ENCODE measurements at places on chromosomes 16 and 17.
A peak's percentile ranks its signal among the peaks of the same experiment; 100 is the strongest.

GRCh38 chr17:65627891-65628643, 66.6 kb upstream of the AXIN2 start:
- DNase-seq, result peak; percentile 39

DNA sequence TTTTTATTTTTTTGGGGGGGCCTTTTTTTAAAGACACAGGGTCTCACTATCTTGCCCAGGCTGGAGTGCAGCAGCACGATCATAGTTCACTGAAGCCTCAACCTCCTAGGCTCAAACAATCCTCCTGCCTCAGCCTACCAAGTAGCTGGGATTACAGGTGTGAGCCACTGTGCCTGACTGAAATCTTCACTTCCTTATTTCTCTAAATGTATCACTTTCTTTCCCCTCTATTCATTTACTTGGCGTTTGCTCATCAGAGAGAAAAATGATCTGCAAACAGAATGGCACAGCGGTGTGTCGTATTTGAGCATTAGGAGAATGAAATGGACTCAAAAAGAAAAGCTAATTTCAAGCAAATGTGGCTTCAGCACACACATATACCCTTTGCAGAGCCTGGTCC, 44.3 kb upstream of the CDH5 start:
- DNase-seq, result no peak

GRCh38 chr17:35286120-35286781, 43.4 kb downstream of the SLFN5 start:
- no peak for DNase-seq

DNA sequence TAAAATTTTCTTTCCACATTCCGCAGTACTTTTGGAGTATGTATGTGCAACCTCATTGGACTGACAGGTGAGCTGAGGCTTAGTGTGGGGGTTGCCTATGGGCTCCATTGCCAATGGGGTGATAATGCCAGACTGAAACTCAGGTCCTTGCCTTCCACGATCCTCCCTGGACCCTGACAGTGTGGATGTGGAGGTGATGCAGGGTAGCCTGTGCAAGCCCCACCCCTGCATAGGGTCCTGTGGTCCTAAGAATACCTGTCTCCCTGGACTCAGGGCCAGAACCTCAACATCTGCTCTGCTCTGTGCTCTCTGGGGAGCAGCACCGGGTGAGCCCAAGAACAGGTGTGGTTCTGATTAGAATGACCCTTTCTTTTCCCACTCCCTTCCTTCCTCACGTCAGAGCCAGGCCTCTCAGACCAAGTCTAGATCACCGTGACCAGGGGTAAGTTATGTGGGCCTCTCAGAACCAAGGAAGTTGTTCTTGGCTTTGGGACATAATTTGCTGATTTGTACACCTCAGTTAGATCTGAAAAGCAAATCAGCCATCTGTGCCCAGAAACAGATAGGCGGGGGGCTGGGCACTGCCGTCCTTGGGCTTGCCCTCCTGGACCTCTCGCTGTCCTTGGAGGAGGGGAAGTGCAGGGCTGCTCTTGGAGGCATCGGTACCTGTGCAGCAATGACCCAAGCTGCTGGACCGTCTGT, 8.4 kb upstream of the TNS4 start:
- DNase-seq, result no peak

DNA sequence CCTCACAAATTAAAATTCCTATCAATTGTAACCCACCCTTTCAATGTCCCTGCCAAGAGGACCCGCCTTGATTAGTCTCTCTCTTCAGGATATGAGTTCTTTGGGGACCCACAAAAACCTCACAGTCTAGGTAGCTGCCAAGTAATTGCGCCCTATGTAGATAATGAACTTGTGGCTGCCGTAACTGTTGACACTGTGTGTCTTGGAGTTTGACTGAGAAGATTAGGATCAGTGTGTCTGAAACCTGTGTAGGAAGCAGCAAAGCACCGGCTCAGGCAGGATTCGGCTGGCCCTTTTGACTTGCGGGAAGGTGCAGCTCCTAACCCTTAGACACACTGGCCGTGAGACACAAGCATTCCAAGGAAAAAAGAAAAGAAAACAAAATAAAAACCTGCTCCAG, 17.8 kb upstream of the SLC6A4 start:
- no peak for DNase-seq

GRCh38 chr17:62852195-62852594, 44.1 kb upstream of the MARCHF10 start:
- no peak for DNase-seq

- DNase-seq, result no peak
These were observed 55.4 kb downstream of the SDK2 start for GRCh38 chr17:73588891-73589290.

DNA sequence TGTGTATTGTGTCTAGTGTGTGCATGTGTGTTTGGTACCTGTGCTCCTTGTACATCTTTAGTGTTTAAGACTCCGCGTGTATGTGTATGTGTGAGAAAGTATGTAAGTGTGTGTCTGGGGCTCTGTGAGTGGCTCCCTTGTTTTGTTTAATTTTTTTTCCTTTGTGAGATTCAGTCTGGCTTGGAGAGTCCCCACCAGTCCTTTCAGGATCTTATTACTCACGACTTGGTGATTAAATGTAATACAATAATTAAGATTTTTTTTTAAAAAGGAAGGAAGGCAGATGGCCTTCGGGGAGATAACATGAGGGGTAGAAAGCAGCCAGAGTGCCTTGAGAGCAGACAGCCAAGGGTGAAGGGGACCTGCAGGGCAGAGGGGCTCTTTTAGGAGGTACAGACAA, 33.9 kb downstream of the FZD2 start:
- DNase-seq, result no peak

- DNase-seq, result no peak
These were observed 10.5 kb downstream of the NUDT16L1 start for GRCh38 chr16:4703906-4704305.

GRCh38 chr16:24015923-24016322, 180.1 kb downstream of the PRKCB start:
- DNase-seq, result no peak

GRCh38 chr16:4053301-4053845, 62.9 kb downstream of the ADCY9 start:
- peak; percentile 87 for DNase-seq

- no peak for DNase-seq
These were observed 3.2 kb upstream of the GP1BA start for GRCh38 chr17:4928881-4929280.

GRCh38 chr16:85681255-85681654, 7.5 kb downstream of the GINS2 start:
- DNase-seq, result no peak

GRCh38 chr17:50372222-50372757, 694 bp downstream of the MRPL27 start:
- DNase-seq, result no peak

- DNase-seq, result no peak
These were observed 372.3 kb downstream of the SEC14L1 start for GRCh38 chr17:77513045-77513444.

DNA sequence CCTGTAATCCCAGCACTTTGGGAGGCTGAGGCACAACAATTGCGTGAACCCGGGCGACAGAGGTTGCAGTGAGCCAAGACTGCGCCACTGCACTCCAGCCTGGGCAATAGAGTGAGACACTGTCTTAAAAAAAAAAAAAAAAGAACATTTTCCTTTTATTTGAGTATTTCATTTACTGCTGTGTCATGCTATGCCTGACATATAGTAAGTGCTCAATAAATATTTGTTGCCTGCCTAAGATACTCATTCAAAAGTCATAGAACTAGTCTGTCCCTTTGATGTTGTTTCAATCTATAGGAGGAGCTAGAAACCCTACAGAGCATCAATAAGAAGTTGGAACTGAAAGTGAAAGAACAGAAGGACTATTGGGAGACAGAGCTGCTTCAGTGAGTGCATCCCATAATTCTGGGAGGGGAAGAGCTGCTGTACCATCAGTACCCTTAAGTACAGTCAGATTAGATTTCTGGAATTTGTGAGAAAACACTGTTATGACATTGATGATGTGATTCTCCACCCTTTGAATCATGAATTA, 20.0 kb downstream of the CALCOCO2 start:
- DNase-seq, result no peak

- no peak for DNase-seq
These were observed 33.0 kb downstream of the ENGASE start for GRCh38 chr17:79107499-79108231.

DNA sequence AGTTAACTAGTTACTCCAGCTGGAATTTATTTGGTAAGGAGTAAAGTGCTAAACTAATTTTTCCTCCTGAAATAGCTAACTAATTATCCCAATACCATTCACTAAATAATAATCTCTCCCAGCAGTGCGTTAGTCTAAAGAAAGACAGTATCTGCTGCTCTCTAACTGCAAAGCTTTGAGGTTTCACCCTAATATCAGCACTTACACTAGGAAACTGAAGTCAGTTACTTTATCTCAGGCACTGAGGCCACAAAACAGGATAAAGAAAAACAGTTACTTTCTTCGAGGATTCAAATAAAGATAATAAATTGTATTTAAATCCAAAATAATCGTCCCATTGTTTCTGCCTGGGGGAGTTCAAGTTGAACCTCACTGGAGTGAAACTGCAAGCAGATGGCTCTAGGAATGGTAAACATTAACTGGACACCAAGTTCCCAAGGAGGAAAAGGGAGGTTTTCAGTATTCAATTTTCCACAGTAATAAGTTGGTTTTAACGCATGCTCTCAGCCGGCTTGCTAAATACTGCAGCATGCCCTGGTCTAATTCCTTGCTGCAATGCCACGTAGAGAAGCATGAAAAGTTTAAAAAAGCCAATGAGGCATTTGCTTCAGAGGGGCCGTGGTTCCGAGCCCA, 20.0 kb upstream of the FOXJ1 start:
- DNase-seq, result no peak

- no peak for DNase-seq
These were observed 636 bp upstream of the RAP1GAP2 start for GRCh38 chr17:2795441-2796163.

DNA sequence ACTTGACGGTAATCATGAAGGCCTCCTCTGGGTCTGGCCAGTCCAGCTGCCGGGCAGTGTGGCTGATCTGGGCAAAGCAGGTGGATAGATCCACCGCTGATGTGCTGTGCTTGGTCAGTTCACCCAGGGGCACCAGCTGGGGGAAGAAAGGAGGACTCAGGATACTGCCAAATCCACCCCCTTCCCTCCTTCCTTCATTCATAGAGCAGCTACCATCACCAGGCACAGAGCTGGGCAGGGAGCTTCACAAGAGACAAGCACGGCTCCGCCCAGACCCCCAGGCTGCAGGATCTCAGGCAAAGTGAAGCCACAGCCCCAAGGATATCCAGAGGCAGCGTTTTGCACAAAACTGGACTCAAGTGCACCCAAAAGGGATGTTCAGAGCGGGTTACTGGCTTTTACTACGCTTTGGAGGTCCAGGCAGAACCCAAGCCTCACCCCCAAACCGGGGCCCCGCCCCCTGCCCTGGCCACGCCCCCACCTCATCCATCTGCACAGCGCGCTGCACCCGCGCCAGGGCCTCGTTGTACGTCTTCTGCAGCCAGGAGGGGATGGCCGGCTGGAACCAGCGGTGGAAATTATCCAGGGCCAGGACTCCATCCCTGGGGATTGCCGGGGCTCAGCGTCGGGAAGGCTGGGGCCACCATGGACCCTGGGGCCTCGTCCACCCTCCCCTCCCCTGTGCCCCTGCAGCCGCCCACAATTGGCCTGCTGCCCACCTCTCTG, 9.1 kb downstream of the UNC13D start:
- DNase-seq, result no peak

DNA sequence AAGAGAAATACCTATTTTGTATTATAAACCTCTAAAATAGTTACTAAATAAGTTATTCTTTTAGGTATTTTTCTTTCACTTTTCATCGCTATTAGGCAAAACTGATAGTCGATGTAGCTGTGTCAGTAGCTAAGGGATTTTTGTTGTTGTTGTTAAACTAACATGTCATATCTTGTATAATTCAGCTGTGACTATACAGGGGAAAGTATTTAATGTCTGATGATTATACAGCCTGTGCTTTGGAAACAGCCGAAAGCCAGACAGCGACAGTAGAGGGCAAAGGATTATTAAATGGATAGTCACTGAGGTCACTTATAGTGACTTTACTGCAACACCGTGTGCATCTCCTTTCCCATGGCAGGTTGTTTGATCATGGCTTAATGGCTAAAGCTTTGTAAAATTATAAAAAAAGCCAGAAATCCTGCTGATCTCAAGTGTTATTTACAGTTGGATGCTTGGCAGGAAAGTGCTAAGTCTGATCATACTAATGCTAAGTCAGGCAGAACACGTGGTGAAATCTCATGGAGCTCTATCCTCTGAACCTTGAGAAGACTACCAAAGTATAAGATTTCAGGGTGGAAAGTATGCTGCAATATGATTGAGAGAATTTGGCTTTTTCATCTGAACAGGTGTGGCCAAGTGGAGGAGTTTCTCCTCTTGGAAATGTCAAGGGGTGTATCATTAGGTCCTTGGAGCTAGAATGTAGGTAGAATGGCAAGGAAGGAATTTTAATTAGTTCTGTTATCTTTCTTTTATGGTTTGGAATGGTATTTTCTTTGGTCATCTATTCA, 88.4 kb downstream of the FTO start:
- DNase-seq, result no peak

- no peak for DNase-seq
These were observed 4.2 kb upstream of the C1QTNF8 start for GRCh38 chr16:1100084-1100800.

GRCh38 chr17:38851434-38851833, 2.1 kb downstream of the RPL23 start:
- no peak for DNase-seq

DNA sequence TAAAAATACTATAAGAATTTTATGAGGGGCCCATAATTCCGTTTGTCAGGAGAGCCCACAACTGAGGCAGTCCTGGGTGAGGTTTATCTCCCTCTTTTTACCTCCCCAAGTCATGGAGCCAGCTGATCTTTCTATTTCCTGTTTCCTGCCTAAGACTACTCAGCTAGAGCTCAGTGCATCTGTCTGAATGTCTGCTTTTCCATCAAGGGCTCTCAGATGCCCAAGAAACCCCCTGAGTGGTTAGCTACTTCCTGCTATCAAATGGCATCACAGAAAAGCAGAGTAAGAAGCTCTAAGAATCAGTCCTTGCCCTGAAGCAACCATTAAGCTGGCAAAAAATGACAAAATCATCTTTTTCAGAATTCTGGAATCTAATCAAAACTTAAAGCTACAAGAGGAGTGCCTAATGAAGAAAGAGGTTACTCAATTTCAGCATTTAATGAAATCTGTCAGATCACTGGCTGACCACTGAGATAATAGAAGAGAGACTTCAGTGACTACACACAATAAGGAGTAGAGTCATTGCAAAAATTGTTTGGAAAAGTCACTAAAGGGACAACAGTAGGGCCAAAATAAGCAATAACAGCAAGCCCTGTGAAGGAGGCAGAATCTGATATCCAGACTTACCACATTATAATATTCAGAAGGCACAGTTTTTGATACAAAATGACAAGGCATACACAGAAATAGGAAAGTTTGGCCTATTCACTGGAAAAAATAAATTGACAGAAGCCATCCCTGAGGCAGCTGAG, 150.1 kb downstream of the CYB561 start:
- DNase-seq, result no peak

- peak; percentile 94 for DNase-seq
These were observed at the start of the genes ITFG1 and PHKB for GRCh38 chr16:47460711-47461597. Gene ITFG1 (minus strand): TSS chr16:47461063. CDS start chr16:47461045, 18 bp downstream. Gene PHKB (plus strand): TSS chr16:47461331. CDS start chr16:47461351, 20 bp downstream.

GRCh38 chr17:8393470-8394231, 4.0 kb downstream of the RNF222 start:
- DNase-seq, result no peak

- DNase-seq, result no peak
These were observed 47.9 kb upstream of the SREBF1 start for GRCh38 chr17:17884391-17885357.

- no peak for DNase-seq
These were observed 113.4 kb upstream of the CDH8 start for GRCh38 chr16:62149631-62150030.

GRCh38 chr17:56891751-56892150, 22.1 kb downstream of the TRIM25 start:
- no peak for DNase-seq

All from fibroblast of gingiva (primary cell).